Stimulated activated CD4-positive, alpha-beta T cell treated with anti-CD3 and anti-CD28 coated beads, Interleukin-12 subunit alpha, Interleukin-12 subunit beta, amount 100 ng/mL, for 24 hours (primary cell): ENCODE measurements at places on chromosomes 7 and 10.

- DNase-seq: no peak
These were observed 111.9 kb downstream of the GPAM start for GRCh38 chr10:112071596-112072133.

- DNase-seq: no peak
These were observed 106.6 kb downstream of the PRKCQ start for GRCh38 chr10:6473430-6473829.

DNA sequence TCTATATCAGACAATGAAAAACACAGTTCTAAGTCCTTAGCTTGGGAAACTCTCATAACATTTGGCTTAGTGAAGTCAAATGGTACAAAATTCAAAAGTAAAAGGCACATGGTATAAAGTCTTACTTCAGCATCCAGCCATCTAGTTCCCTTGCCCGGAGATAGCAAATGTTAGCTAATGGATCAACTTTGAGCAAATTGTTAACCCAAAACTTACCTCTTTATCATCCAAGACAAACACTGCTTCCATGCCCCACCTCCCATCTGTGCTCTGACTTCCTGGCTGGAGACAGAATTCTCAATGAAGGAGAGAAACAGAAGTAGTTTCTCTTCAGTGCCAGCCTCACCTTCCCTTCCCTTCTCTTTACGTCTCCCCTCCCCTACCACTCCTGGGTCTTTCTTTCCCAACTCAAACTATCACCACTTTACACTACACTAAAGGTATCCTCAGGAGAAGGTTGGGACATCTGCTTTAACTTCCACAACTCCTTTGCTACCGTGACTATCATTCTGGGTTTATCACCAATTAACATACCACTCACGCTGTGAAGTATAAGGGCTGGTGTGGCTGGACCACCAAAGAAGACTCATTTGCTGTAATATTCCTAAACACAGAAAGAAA, 21.2 kb upstream of the ZNRF2 start:
- no peak for DNase-seq

DNA sequence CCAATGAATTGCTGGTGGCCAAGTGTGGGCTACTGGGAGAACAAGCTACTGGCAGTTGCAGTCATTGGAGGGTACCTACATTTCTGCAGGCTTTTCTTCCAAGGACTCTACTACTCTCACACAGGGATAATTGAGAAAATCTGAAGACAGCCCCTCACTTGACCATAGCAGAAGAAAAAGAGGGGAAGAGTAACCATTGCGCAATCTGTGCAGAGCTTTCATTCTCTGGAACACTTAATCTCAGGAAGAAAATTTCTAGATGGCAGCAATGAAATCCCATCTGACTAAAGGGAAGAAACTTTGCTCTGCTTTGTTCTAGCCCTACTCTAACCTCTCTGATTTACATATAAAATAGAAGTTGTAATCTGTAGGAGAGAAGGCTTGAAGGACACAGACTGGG, 1239.6 kb upstream of the SORCS1 start:
- no peak for DNase-seq

- DNase-seq: no peak
These were observed 195.4 kb upstream of the AOAH start for GRCh38 chr7:36919738-36920137.

DNA sequence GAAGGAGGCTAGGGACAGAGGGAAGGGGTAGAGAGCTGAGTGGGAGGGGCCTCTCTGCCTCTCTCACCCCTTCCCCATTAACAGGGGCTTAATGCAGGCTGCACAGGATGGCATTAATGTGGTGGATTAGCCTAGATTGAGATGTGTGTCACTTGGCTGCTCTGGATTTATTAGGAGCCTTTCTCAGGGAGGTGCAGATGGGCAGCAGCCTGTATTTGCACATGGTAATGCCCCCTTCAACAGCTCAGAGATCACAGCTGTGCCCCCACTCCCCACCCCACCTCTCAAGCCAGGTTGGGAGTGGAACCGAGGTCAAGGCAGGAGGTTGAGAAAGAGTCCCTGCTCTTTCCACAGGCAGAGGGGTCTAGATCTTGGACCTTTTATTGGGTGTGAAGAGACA, 7.3 kb downstream of the PITX3 start:
- DNase-seq: no peak

GRCh38 chr7:69962186-69963065, 364.2 kb downstream of the AUTS2 start:
- DNase-seq: no peak

DNA sequence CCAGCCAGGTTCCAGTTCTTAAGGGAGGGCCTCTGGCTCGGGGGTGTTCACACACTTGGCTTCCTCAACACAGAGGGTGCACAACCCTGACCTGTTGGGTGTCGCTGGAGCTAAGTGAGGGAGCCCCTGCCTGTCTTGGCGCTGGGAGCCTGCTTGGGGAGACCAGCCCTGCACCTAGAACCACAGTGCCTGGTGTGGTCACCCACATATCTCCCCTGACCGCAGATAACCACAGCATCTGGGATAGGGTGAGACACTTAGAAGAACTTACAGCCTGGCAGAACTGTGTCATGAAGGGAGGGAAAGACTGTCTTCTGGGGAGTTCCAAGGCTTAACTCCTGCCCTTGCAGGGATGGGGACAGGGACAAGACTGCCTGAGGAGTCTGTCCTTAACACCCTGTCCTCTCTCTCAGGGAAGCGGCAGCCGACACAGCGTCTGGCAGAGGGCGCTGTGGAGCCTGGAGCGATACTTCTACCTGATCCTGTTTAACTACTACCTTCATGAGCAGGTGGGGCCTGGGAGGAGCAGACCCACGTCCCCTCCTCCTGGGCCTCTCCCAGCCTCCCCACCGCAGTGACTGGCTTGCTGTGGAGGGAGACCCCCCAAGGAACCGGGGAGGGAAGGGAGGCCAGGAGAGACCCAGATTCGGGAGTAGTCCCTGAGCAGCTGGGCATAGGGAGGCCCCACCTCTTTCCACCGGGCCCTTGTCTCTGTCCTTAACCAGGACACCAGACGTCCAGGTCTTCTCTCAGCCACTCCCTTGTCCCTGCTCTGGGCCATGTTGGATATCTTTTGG, 59.0 kb downstream of the PALD1 start:
- no peak for DNase-seq

GRCh38 chr10:109237050-109237449, 686.3 kb downstream of the XPNPEP1 start:
- DNase-seq: no peak
